Activated CD4-positive, alpha-beta memory T cell treated with anti-CD3 and anti-CD28 coated beads for 36 hours (primary cell): ENCODE measurements at places on chromosomes 5 and 9. TPM values are rescaled to one million over a fixed set of nuclear protein-coding genes. Genes with fewer than 3 reads are reported as not detected.

The PCA3 gene
- not detected for total RNA-seq

The SLC36A2 gene
- not detected for total RNA-seq

The NTMT1 gene
- 64.6 TPM for total RNA-seq

The RELL2 gene
- total RNA-seq = 17.9 TPM

The NR6A1 gene
- total RNA-seq = 0.61 TPM

The LTC4S gene
- total RNA-seq = 1.1 TPM

The SEC16A gene
- total RNA-seq = 57.0 TPM

The CDH12 gene
- not detected for total RNA-seq

The FEM1C gene
- total RNA-seq = 12.2 TPM

The CCL28 gene
- 7.6 TPM for total RNA-seq

The CAMK2A gene
- total RNA-seq = not detected

The RNF208 gene
- 4.4 TPM for total RNA-seq

The RPP25L gene
- total RNA-seq = 29.3 TPM

The OTP gene
- total RNA-seq = not detected

The TMEM171 gene
- not detected for total RNA-seq

The ANKRD33B gene
- total RNA-seq = 10.0 TPM

The GARIN3 gene
- total RNA-seq = 1.3 TPM

The IFNA2 gene
- not detected for total RNA-seq

DNA sequence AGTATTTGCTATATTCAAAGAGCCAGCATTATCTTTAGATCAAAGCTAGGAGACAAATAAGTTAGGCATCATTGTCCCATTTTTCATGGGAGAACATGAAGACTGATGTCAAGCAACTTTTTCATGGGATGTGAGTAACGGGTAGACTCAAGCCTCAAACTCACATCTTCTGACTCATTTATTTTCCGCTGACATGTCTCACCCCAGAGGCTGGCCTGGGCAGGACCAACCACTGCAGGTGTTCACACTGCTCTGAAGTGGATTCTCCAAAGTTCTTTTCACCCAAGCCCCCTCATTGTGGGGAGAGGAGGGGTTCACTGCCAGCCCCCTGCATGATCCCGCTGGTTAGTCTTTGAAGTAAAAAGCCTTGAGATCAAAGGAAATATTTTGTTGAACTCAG is 34.9 kb upstream of the BASP1 start:
- peaks cover 3% of the 10 kb centered on the region for H3K27me3 ChIP-seq
- peak; percentile 22 for DNase-seq
- H3K4me3 ChIP-seq = no peak overlapping the region

DNA sequence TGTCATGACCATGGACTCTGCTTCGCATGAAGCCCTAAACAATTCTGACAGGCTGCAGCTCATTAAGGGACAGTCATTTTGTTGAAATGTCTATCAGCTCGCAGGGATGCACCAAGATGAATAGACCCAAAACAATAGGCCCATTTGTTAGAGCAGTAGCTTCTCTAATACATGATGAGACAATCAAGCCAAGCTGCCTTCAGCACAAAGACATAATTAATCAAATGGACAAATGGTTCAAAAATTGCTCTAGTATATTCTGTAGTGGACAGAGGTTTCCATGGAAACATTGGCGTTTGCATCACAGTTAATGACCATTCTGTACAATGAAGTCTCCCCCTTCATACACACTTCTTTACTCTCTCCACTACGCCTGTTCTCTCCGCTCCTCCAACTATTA is 274.6 kb downstream of the ANXA1 start:
- H3K27me3 ChIP-seq = no peaks in the 10 kb centered on the region
- no peak overlapping the region for H3K4me3 ChIP-seq
- no peak for DNase-seq

- peaks cover 15% of the 10 kb centered on the region for H3K4me1 ChIP-seq
- H3K4me3 ChIP-seq = peak within 1 kb of the TSS; percentile 96
- H3K27me3 ChIP-seq = peaks cover 11% of the 10 kb centered on the region
Observed at GRCh38 chr5:56951946-56952691, at the start of gene MIER3. Gene MIER3, minus strand, starts transcription at chr5:56952123. Its CDS starts 21 bp downstream, at chr5:56952102.

GRCh38 chr5:113379936-113380806 is 54.6 kb downstream of the TSSK1B start:
- H3K27ac ChIP-seq = no peak overlapping the region
- DNase-seq = no peak
- peaks cover 5% of the 10 kb centered on the region for H3K27me3 ChIP-seq
- H3K36me3 ChIP-seq = no peaks in the 10 kb centered on the region

DNA sequence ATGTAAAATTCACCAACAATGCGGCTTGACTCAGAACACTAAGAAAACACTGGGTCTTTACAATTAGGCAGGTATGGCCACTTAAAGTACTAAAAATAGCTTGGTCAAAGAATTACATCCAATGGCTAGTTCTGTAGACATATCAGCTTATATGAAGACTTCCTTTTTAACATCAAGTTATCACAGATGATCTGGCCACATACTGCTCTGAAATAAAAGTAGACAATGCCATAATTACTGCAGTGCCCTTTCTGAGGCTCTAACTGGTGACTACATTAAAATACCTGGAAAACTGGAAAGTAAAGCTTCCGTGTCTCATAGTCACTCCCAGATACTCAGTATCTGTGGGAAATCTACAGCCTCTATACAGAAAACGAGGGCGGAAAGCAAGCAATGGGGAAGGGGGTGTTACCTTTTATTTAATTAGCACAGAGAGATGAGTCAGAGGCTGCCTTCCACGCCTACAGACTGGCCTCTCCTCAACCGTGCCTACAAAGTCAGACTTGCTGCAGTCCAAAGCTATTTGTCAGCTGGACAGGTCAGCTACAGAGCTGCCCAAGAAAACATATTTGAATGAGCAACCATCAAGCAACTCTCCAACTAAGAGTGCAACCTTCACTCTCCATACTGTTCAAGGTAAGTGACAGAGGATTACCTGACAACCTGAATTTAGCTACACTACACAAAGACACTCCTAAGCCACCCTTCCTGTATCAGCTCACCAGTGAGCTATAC is 8.7 kb downstream of the SERINC5 start:
- peaks cover 26% of the 10 kb centered on the region for H3K36me3 ChIP-seq
- peaks cover 67% of the 10 kb centered on the region for H3K4me1 ChIP-seq
- H3K27me3 ChIP-seq = no peaks in the 10 kb centered on the region
- H3K4me3 ChIP-seq = peak overlapping the region; percentile 58
- H3K27ac ChIP-seq = peak overlapping the region; percentile 72
- peak; percentile 67 for DNase-seq

GRCh38 chr5:82004511-82004910 is 32.7 kb downstream of the ATG10 start:
- DNase-seq = no peak
- H3K27ac ChIP-seq = no peak overlapping the region
- no peaks in the 10 kb centered on the region for H3K27me3 ChIP-seq
- no peak overlapping the region for H3K4me3 ChIP-seq

DNA sequence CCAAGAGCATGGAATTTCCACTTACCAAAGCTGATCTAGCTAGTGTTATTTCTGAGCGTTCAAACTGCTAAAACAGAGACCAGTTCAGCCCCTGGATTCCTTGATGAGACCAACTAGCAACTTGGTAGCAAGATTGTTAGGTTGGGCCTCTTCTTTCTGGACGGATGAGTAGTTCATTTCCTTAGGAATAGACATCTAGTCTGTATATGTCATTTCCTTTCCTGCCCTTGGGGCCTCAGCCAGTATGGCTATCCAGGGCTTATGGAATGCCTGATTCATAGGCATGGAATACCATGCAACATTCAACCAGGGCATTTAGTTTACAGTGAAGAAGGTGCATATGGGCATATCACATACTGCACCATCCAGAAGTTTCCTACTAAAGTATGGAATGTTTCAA is 14.5 kb upstream of the LPAR1 start:
- H3K36me3 ChIP-seq = no peaks in the 10 kb centered on the region
- H3K4me1 ChIP-seq = no peaks in the 10 kb centered on the region
- no peaks in the 10 kb centered on the region for H3K27me3 ChIP-seq
- H3K4me3 ChIP-seq = no peak overlapping the region
- H3K27ac ChIP-seq = no peak overlapping the region

DNA sequence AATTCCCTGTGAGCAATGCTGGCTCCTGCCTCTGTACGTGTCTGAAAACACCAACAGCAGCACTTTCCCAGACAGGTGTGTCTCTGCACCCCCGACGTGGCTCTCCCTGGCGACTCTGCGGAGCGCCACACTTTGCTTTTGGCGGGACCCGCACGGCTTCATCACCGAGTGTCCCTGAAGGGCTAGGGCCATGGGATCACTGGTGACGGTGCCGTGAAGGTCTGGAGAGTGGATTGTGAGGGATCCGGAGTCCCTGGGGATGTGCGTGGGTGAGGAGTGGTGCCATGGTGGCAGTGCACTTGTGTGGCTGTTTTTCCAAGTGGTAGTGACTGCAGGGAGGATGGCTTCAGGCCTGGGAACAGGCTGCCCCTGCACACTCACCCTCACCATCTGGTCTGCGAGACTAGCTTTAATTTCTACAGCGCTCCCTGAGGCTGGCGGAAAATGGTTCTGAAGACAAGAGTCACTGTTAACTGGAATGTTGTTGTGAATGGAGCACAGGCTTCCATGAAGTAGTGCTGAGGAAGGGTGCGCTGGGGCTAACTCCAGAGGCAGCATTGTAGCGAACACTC is 3.2 kb downstream of the NKD2 start:
- H3K4me3 ChIP-seq = no peak overlapping the region
- H3K4me1 ChIP-seq = peaks cover 5% of the 10 kb centered on the region
- peaks cover 37% of the 10 kb centered on the region for H3K27me3 ChIP-seq
- H3K27ac ChIP-seq = no peak overlapping the region

DNA sequence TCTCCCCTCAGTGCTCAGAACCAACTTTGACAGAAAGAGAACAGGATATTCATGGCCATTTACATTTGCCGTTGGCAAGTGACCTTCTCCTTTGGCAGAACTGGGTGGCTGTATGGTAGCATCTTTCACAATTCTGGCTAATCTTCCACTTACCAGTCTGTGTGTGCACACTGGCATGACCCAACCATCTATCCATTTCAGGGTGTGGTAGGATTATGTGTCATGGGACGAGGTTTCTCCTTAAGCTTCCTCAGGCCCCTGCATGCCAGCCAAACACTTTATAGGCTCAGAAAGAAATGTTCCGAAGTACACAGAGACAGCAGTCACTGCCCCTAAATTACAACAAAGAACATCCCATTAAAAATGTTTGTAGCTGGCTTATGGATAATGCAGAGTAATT is 497.1 kb downstream of the NFIB start:
- no peaks in the 10 kb centered on the region for H3K4me1 ChIP-seq
- H3K4me3 ChIP-seq = no peak overlapping the region
- no peak overlapping the region for H3K27ac ChIP-seq
- H3K27me3 ChIP-seq = no peaks in the 10 kb centered on the region

GRCh38 chr5:14732991-14733390 is 68.5 kb downstream of the OTULIN start:
- H3K27ac ChIP-seq = no peak overlapping the region
- DNase-seq = no peak
- H3K4me3 ChIP-seq = no peak overlapping the region
- H3K4me1 ChIP-seq = no peaks in the 10 kb centered on the region

- H3K36me3 ChIP-seq = no peaks in the 10 kb centered on the region
- H3K4me1 ChIP-seq = peaks cover 3% of the 10 kb centered on the region
- H3K27me3 ChIP-seq = no peaks in the 10 kb centered on the region
Observed at GRCh38 chr5:149793256-149793550, 63.1 kb downstream of the PPARGC1B start.

DNA sequence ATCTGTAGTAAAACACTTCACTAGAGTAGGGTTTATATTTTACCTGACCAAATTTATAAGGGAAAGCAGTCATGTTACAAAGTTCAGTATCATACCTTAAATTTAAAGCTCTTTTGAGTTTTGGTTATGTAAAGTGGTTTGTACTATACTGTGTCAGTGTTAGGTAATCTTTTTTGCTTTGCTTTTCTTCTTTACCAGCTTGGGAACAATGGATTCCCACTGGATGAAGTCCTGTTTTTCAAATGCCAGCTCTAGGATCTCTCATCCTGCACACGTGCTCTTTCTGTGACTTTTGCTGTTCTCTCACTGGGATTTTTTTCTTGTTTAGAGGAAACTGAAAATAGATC is 15.9 kb downstream of the CYSTM1 start:
- H3K27ac ChIP-seq = no peak overlapping the region
- no peak for DNase-seq
